ENCODE measurements at places on chromosomes 4 and X.

- peak; percentile 48 for DNase-seq
These were observed 1608.7 kb downstream of the STIM2 start for GRCh38 chr4:28469387-28469786.

DNA sequence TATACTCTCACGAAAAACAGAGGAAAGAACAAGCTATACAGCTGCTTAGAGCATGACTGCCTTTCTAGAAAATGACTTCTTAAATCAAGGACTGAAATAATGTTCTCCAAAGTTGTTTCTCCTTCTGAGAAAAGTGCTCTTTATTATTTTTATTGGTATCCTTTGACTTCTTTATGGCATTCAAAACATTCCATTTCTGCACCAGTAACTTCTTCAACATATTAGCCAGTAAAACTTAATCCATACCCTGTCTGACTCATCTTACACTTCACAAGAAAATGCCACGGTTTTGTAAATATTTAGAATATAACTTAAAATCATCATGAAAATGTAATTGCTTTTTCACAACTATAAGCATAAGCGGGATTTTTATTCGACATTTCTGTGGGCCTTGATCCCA is 180.4 kb downstream of the NR3C2 start:
- DNase-seq = no peak

- no peak for DNase-seq
These were observed 373.1 kb upstream of the LCORL start for GRCh38 chr4:18394656-18395055.

- DNase-seq = no peak
These were observed 39.7 kb downstream of the MSN start for GRCh38 chrX:65707151-65707550.

GRCh38 chrX:48919360-48919841 is 577 bp upstream of the PIM2 start:
- DNase-seq = peak; percentile 45

DNA sequence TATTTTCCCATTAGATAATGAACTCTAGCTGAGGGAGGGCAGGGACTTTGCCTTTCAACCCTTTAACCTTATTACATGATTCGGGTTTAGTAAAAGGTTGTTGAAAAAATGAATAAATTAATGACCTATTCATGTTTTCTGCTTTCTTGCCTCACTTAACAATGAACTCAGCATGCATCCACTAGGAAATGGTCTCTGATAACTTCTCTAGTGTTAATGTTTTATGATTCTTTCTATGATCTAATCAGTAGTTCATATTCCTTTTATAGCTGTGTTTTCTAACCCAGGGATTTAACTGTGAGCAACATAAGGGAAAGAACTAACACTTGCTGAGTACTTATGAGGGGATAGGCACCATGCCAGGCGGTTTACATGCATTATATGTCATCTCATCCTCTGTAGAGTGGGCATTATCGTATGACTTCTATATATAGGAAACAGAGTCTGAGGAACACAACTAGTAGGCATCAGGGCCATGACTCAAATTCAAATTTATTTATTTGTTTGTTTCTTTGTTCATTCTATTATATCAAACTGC is 236.7 kb upstream of the MAB21L2 start:
- DNase-seq = no peak

DNA sequence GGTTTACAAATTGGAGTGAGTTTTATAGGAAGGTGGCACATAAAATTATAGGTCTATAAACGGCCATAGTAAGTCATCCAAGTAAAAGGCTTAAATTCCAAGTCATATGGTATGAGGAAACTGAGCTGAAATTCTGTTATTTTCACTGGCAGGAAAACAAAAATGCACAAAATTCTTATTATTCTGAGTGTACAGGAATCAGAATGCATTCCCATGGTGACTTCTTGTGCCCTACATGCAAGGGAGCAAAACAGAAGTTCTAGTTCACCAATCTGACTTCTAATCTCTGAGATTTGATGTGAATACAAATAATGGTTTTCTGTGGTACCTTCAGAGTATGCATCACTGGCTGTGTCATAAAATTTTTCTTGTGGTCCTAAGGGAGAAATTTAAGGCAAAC is 102.9 kb downstream of the CLCN4 start:
- DNase-seq = no peak

GRCh38 chrX:7242613-7243012 is 94.7 kb upstream of the PUDP start:
- no peak for DNase-seq

GRCh38 chr4:103105558-103106356 is 6.1 kb upstream of the BDH2 start:
- peak; percentile 30 for DNase-seq

DNA sequence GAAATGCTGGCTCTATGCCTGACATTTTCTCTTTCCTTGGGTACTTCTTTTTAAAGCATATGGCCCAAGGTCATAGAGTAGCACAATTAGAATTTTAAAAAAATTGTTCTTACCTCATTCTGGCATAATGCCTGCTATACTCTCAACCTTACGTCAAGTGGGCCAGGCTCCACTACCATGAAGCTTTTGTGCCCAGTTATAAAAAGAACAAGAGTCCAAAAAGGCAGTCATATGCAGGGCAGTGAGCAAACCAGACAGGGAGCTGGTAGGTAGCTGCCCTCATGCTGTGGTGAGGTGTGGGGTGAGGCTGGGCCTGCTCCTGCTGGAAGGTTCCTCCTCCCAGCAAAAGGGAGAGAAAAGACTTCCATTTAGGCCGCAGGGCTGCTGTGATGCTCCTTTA is 64.4 kb upstream of the UCP1 start:
- no peak for DNase-seq

DNA sequence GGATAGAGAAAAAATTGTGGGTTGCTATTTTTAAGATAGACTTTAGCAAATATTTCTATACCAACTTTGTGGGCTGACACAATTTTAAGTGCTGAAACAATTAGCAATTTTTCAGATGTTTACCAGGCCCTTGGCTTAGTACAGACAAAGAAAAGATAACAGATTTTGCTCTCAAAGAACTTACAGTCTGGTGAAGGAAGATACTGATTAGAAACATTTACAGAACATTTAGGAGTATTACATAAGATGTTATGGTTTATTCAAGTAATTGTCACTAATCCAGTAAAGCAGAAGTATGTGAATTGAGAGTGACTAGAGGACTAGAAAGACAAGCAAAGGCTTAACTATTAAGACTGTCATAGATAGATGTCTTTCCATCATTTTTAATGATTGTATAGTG is 35.3 kb upstream of the NDUFC1 start:
- no peak for DNase-seq

DNA sequence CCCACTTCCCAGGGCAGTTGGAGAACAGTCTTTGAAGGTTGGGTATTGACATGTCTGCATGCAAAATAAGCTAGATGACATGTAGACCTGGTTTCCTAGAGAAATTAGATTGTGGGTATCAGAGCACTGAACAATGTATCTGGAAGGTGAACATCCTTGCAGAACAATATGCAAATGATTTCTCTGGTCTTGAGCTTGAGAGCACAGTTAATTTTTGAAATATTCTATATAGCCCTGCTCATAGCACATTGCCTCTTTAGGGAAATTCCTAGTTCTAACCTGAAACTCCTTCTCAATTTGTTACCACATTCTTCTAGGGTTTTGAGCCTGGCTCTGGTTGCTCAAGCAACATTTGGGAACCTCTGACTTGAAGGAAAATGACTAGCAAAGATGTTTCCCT is 41.6 kb upstream of the LAS1L start:
- DNase-seq = no peak

DNA sequence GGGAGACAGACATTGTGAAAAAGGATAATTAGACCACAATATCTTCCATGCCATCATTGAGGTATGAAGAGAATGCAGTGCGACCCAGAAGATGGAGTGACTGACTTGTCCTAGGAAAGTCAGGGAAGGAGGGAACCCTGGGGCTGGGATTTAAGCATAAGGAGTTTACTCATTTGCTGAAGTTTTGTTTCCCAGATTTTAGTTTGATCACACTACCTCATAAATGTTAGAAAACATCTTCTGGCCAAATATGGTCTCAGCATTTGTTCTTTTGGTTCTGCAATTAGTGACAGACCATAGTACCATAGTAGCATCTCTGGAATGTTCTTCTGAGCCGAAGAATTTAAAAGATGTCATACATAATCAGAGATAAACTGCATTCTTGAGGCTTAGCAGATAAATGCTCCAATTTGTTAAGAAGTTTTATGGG is 96.5 kb upstream of the PGRMC2 start:
- DNase-seq = peak; percentile 16

DNA sequence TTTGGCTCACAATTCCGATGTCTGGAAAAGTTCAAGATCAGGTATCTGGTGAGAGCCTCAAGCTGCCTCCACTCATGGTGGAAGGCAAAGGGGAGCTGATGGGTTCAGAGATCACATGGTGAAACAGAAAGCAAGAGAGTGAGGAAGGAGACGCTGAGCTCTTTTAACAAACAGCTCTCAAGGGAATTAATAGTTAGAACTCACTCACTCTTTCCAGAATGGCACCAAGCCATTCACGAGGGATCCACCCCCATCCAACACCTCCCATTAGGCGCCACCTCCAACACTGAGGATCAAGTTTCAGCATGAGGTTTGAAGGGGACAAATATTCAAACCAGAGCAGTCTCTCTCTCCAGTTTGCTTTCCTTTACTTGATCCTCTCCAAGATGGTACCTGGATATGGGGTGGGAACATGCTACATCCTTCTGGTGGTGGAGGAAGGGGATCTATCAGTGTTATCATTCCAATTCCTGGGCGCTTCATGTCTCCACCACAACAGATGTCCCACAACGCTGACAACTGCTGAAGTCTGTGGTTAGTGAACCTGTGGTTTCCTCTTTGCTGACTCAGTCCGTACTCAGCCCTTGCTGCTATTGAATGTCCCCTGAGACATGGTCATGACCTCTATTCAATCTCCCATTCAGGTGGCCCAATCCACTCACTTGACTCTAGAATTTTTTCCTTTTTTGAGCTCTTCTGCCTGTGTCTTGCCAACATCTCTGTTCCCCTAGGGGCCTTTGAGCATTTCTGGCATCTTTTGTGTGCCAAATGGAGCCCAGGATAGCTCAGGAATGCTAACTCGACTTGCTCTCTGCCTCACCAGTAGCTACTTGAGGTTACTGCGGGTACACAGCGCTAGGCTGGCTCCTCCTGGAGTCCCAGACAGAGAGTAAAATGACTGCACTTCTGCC is 395.2 kb downstream of the MID1IP1 start:
- peak; percentile 24 for DNase-seq

GRCh38 chr4:75710246-75710645 is 14.1 kb upstream of the USO1 start:
- no peak for DNase-seq

- DNase-seq = no peak
These were observed 92.9 kb upstream of the GRID2 start for GRCh38 chr4:92210906-92211305.

- no peak for DNase-seq
These were observed 253.4 kb downstream of the KCNIP4 start for GRCh38 chr4:21695141-21695540.

DNA sequence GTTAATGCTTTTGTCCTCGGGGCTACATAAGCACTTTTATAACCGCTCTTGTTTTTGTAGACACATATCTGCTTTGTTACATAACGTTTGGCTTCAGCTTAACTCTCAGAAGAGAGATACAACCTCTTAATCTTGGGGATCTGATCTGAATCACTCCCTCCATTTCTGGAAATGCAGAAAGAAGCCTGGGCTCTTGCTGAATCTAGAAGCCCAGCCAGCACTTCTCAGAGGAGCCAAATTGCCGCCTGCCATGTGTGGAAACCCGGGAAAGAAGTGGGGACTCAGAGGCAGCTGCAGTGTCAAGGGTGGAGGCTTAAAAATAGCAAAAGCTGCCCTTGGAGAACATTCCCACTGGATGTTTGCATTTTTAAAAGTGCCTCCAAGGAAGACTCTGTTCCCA is 69.3 kb upstream of the LDB2 start:
- no peak for DNase-seq

- DNase-seq = peak; percentile 66
These were observed 62.2 kb upstream of the PRPS1 start for GRCh38 chrX:107565931-107566603.

DNA sequence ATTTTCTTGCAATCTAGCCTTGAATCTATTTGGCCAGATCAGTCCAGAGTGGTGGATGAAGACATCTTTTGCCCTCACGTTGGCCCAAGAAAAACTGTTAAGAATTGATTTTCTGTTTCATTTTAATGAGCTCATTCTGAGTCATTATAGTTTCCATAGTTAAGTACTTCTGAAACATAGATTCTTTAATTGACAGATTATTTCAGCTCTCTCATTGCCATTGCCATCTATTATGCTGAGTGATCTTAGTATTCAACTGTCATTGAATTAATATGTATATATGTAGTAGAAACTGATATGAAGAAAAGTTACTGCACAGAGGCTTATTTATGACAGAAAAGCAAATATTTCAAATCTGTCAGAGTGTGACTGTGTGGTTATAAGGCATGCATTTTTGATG is 45.5 kb upstream of the PPP1R2C start:
- no peak for DNase-seq

DNA sequence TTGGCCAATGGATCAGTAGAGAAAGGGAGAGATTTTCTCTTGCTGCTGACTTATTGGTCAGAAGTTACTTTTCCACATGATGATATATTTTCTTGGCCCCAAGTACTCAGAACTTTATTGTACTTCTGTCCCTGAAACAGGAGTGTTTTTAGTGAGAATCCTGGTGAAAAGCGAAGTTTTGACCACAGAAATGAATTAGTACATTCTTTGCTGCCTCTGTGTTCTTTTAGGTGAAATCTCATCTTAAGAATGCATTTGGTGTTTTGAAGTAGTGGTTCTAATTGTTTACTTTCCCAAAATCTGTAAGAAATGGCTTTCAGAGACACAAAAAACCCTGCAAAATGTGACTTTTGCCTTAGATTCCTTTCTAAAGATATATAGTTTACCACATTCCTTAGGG is 240.4 kb downstream of the FRMPD4 start:
- no peak for DNase-seq

DNA sequence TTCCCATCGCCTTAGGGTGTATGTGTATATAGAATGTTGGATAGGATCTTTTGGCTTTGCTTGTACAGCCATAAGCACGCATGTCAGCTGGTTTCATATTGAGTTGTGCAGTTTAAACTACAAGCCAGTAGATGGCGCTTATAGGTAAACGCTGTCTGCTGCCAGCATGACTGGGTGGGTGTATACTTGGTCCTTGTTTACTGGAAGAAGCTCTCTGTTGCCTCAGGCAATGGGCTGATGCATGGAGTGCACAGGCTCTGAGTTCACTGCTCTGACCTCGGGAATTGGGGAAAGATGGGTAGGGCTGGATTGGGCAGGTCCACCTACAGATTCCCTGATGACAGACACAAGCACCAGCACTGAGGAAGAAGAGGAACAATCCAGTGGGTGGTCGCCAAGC is 831.5 kb downstream of the STIM2 start:
- peak; percentile 77 for DNase-seq

DNA sequence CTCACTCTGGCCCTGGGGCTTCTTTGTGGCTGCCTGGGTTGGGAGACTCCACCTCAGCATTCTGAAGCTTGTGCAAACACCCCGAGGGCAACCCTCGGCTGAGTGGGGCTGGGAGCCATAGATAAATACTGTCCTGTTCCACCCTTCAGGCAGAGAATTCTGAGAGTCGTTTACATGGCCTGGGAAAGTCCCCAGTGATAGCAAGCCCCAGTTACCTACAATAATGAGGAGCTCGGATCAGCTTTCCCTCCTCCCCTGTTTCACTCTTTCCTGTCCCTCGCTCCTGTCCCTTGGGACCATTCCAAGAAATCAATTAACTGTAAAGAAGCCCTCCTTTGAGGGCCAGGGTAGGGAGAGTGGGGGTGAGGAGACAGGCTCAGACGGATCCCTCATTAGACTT is 31.6 kb upstream of the DDX3X start:
- DNase-seq = peak; percentile 62
